ELR (cell line): ENCODE measurements at places on chromosomes 4 and X.

GRCh38 chr4:138918169-138918869, 97.3 kb upstream of the NOCT start:
- no peak for DNase-seq

DNA sequence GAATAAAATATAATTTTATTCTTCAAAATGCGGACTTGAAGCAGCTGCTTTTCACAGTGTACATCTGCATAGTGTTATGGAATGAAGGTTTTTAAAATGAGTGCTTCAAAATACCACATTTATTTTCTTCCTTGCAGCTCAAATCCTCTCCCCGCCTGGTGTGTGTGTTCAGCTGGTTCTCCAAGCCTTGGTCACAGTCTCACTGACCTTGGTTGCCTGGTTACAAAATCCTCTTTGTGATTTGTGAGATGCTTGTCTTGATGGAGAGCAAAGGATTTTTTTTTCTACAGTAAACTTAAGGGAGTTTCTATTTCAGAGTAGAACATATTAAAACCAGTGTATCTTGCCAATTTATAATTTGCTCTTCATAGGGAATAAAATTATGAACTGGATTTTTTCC, 139.2 kb downstream of the PCDH18 start:
- DNase-seq = no peak

GRCh38 chr4:102772738-102773340, 12.1 kb upstream of the MANBA start:
- no peak for DNase-seq

- no peak for DNase-seq
Measured at GRCh38 chr4:180675359-180675650, 1567.9 kb upstream of the TENM3 start.

DNA sequence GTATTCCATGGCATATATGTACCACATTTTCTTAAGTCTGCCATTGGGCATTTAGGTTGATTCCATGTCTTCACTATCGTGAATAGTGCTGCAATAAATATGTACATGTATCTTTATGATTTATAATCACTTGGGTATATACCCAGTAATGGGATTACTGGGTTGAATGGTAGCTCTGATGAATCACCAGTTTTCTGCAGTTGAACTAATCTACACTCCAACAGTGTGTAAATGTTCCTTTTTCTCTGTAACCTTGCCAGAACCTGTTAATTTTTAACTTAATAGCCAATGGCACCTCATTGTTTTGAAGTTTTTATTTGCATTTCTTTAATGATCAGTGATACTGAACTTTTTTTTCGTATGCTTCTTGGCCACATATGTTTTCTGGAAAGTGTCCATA, 152.5 kb downstream of the CCNG2 start:
- no peak for DNase-seq

GRCh38 chr4:147076179-147076578, 130.5 kb upstream of the TTC29 start:
- no peak for DNase-seq

GRCh38 chrX:57172544-57172943, 35.3 kb upstream of the SPIN2A start:
- no peak for DNase-seq
